Fibroblast of skin of scalp (primary cell): ENCODE measurements at places on chromosomes 2 and 18.

DNA sequence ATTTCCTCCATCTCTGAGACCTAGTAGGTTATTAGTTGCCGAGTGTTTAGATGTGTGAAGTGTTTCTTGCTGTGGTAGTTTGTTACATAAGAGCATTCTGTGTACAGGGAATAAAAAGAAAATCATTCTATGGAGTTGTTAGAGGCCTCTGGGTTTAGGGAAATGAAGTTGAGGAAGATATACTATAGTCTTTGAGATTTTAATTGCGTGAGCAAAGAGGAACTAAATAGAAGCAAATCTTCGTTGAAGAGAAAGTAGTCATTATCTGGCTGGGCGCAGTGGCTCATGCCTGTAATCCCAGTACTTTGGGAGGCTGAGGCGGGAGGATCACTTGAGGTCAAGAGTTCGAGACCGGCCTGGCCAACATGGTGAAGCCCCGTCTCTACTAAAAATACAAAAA is 19.0 kb downstream of the USP39 start:
- no peak for DNase-seq

GRCh38 chr18:12011199-12011956 is 30.1 kb downstream of the IMPA2 start:
- DNase-seq, result no peak

- peak; percentile 96 for DNase-seq
These were observed 107.4 kb downstream of the POLR1A start for GRCh38 chr2:85998071-85998991.

GRCh38 chr18:5439986-5440696 is 103.7 kb downstream of the EPB41L3 start:
- DNase-seq, result no peak

DNA sequence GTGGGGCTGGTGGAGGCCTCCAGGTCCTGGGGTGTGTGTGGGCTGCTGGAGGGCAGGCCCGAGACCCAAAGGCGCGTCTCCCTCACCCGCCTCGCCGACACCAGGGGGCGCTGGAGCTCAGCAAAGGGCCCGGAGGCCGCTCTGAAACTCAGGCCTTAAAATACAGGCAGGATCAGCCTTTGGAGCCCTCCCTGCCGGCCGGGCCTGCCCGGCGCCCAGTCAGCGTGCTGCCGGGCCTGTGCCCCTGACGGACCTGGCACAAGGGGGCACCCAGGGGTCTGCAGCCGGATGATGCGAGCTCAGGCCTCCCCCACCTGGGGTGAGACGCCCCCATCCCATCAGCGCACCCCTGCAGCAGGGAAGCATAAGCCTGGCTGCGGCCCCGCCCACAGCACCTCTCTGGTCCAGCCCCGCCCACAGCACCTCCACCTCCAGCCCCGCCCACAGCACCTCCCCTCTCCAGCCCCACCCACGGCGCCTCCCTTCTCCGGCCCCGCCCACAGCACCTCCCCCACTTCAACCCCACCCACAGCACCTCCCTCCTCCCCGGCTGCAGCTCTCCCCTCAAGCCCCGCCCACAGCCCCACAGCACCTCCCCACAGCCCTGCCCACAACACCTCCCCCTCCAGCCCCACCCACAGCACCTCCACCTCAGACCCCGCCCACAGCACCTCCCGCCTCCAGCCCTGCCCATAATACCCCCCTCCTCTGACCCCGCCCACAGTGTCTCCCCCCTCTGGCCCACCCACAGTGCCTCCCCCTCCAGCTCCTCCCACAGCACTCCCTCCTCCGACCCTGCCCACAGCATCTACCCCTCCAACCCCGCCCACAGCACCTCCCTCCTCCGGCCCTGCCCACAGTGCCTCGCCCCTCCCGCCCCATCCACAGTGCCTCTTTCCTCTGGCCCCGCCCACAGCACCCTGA is 92.8 kb upstream of the OTOS start:
- peak; percentile 79 for DNase-seq

- DNase-seq, result no peak
These were observed 1.5 kb downstream of the MFSD6 start for GRCh38 chr2:190409616-190410015.

DNA sequence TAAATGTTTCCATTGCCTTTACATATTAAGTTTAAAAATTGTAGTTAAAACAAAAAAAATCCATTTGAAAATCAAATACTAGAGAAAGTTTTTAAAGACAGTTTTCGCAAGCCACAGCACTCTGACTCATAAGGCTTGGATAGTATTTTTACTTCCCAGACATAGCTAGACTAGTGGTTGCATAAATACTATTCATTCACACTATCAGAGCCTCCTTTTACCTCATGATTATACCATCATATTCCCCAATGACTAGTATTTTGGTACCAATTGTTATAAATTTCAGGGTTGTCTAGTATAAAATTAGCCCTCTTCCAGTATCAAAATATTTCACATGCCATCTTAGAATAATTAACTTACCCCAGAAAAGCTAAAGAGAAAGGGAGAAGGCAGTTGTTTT is 393.5 kb downstream of the ERBB4 start:
- peak; percentile 22 for DNase-seq

GRCh38 chr2:74573747-74574562 is 19.4 kb downstream of the DOK1 start:
- peak; percentile 66 for DNase-seq

- DNase-seq, result no peak
These were observed 143.3 kb downstream of the IRS1 start for GRCh38 chr2:226656367-226656766.

DNA sequence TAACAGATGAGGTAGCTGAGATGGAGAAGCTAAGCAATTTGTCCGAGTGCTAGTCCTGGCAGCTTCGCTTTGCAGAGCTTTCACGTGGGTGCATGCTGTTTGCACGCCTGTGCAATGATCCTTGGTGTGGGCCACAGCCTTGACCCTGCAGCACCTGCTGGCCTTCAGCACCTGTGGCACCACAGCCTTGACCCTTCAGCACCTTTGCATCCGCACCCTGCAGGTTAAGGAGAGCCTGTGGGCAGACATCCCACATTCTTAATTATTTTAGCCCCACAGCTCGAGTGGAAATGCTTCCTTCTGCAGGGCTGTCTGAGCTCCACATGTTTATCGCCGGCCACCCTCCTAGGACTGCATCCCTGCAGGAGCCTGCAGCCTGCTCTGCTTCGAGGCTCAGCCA is 19.3 kb downstream of the NCK2 start:
- no peak for DNase-seq

DNA sequence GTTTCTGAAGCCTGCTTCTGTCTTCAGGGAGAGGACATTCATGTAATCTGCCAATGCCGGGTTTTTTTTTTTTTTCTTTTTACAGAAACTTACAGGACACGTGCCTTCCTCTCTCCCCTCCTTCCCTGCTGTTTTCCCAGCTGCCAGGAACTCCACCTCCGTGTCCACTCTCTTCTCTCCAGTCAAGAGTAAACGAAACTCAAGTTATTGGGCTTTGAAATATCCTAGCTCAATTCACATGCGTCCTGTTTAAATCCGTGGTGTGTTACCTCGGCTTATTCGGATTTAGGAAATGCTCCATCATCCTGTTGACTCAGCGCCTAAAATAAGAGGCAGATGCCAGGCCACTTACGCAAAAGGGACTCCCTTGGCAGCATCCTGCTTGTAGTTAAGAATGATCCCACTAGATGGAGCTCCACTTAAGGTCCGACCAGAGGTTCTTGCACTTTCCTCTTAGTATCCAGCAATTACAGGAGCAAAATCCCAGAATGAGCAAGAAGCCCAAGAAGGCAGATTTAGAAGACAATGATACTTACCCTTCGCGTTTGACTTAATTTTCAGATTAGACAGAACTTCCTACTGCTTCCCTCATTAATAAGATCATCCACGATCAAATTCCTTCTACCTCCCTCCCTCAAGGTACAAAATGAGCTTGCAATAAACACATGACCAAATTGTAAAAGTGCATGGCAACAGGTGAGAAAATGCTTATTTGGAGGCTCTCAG is 97.2 kb upstream of the ZCCHC2 start:
- peak; percentile 93 for DNase-seq

DNA sequence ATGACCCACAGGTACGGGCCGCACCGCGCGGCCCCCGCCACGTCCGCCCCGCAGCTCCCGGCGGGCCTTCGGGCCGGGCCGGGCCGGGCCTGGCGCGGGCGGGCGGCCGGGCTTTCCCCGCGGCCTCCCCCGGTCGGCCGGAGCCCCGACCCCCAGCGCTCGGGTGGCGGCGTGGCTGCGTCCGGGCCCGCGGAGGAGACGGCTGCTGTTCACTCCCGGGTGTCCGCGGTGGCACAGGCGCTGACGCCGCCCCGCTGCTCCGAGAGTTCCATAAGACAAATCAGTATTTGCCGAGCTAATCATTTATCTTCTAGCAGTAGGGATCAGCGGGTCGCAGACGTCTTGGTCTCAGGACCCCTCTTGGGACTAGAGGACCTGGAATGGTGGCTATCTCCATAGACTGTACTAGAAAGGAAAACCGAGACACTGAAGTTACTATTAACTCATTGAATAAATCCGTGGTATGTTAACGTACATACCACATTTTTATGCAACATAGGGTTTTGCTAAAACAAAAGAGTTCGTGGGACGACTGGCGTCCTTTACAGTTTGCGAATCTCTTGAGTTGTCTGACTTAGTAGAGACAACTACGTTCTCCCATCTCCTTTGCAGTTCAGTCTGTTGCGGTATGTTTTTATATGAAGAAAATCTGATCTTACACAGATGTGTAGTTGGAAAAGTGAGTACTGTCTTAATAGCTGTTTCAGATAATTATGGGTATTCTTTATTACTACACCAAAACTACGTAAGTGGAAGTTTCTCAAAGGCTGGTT is 500 bp downstream of the LIMS1 start:
- DNase-seq, result peak; percentile 33

DNA sequence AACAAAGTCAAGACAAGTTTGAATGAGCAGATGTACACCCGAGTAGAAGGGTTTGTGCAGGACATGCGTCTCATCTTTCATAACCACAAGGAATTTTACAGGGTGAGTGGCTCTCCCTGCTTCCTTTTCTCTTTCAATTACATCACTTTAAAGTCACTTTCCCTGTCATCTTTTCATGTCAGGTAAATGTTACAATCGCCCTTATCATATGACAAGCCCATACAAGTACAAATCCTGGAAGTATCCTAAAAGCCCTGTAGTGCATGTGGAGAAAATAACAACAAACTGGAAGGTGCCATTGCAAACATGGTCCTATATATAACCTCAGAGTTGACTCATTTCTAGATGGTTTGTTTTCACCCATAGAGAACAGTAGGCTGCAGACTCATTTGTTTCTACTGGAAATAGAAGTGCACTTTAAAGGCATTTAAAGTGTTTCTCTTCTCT is 126.0 kb downstream of the SP100 start:
- DNase-seq, result no peak

GRCh38 chr2:208047840-208048239 is 22.5 kb upstream of the PLEKHM3 start:
- no peak for DNase-seq

DNA sequence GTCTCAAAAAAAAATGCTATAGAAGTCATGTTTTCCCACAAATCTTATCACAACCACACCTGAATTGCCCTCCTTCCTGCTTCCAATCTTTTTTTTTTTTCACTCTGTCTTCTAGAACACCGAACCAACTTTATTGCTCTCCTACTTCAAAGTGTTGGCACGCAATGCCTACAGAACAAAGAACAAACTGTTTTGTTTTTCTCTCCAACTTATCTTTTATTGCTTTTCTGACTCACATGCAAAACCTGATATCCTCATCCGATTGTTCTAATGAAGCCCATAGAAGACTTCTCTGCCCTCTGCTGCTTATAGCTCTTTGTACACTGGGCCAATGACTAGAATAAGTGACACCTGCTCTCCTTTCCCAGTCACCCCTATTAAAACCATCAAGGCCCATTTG is 602.8 kb downstream of the EPHA4 start:
- DNase-seq, result no peak

DNA sequence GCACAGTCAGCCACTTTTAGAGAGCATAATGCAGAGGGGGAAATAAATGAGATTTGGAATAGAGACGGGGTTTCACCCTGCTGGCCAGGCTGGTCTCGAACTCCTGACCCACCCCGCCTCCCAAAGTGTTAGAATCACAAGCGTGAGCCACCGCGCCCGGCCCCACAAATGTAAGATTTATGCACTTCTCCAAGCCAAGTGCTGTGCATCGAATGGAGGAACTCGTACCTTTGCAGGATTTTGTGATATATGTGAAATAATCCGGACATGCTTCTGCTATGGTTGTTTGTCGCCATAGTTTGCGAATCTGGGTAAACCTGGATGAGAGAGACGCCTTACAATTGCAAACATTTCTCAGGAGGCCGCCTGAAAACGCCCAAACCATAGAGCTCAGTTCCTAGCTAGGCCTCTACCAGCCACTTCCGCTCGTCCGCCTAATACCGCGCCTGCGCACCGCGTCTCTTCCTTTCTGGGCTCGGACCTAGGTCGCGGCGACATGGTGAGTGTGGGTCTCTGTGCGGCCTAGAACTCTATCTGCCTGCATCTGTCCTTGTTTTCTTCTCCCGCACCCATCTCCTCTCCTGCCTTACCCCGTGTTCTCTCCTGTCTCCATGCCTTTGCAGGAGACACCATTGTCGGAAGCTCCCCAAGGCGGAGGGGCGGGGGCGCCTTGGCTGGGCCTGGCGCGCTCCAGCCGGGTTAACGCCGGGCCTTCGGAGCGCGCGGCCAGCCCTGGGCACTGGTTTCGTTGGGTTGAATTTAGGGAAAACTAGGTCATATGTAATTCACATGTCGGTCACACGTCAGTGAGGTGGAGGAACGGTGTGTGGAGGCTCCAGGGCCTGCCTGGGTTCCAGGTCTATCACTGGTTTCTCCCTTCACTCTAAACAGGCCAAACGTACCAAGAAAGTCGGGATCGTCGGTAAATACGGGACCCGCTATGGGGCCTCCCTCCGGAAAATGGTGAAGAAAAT is at the start of gene RPL37A:
Gene RPL37A (plus strand): TSS at position 466 of the 974 bp plus-strand sequence. CDS start 31 bp downstream, at position 497.
- peak; percentile 97 for DNase-seq

DNA sequence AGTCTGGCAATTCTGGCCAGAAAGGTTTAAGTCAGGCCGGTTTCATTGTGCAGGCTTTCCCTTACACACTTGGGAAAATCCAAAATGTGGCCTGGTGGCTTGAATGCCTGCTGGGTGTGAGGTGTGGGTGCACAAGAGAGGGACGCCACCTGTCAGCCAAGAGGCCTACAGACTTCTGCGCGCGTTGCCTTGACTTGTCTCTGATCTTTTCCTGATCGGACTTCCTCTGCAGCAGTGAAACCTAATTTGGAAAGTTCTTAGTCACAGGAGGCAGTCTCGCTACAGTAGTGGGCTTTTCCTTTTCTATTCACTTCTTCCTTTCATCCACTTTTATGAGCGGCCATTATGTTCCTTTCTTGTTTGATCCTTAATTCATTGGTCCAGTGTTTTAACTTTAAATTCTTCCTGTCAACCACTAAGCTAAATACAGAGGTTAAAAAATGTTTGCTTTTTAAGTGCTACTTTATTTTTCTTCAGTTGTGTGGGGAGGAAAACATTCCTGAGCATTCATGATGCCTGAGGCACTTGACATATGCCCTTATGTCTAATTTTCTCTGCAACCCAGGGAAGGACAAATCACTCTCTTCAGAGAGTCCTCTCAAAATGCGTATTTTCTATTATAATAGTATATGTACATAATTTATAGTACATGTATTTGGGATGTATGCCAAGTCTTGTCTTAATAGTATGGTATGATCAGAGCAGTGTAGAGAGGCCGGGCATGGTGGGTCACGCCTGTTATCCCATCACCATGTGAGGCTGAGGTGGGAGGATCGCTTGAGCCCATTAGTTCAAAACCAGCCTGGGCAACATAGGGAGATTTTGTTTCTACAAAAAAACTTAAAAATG is 128.9 kb downstream of the WDSUB1 start:
- no peak for DNase-seq

GRCh38 chr2:96546321-96546720 is 9.8 kb downstream of the ARID5A start:
- no peak for DNase-seq
